Fibroblast of skin of left biceps (primary cell): ENCODE measurements at places on chromosomes 7 and 10.

DNA sequence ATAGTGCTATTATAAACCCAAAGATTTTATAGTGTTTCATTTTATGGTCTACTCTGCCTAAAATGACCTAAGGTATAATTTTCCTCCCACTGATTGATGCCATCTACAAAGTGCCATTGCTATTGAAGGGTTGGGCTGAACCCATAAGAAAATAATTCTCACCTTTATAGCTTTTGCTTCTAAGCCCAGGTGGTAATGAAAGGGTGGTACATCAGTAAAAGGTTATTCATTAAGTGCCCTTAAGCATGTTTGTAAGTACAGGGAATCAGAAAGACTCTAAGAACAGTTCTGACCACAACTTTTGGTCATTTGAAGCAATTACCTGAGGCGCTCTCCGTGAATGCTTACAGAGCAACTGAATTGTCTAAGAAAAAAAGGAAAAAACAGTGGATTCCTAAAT lies 1247.3 kb downstream of the NXPH1 start:
- DNase-seq: no peak

DNA sequence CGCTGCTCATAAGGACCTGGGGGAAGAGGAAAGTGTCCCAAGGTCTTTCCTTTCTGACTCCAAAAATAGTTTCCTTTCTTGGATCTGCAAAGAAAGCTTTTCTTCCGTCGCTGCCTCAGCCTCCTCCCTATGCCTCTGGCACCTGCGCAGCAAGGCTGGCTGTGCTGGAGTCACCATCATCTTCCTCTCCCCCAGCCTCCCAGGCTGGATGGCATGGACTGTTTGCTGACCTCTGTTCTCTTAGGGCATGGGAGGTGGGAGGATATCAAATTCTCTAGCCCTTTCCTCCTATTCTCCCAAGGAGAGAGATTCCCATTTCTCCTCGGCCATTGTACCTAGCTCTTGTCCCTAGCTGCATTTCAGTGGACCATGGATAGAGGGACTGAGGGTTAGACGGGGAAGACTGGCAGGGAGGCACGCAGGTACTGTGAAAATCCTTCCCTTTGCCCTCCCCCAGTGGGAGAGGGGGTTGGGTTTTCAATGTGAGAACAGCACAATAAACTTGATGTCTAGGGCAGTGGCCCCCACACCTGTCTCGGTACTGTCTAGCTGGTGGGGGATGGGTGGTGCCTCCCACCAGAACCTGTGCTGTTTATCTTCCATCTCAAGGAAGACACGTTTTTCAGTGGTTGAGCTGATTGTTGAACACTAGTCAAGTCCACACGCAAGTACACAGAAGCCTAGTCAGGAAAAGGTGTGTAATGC lies 2.6 kb downstream of the PPP1R35 start:
- no peak for DNase-seq

GRCh38 chr10:67819768-67820204 lies 18.2 kb downstream of the DNAJC12 start:
- DNase-seq: no peak

DNA sequence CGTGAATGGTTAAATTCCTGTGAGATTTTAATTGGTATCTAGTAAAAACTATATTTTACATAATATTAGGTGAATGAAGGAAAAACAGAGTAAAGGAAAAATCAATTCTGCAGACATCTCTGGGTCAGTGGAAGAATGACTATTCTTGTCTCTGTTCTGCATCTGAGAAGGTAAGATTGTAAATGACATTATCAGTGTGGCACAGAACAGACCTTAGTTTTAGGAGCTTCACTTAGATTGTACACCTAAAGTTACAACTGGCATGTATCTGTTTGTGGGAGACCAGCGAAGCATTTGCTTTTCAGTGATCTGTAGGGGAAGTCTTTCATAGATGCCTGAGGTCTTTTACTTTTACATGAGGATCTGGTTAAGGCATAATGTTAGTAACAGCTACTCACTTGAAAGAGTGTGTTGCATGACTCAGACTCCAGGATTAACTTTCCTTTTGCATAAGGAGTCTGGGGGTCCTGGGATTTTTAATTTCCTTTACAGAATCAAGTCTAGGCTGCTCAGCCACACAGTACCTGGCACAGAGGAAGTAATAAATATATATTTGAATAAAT lies 56.2 kb downstream of the JMJD1C start:
- DNase-seq: no peak

DNA sequence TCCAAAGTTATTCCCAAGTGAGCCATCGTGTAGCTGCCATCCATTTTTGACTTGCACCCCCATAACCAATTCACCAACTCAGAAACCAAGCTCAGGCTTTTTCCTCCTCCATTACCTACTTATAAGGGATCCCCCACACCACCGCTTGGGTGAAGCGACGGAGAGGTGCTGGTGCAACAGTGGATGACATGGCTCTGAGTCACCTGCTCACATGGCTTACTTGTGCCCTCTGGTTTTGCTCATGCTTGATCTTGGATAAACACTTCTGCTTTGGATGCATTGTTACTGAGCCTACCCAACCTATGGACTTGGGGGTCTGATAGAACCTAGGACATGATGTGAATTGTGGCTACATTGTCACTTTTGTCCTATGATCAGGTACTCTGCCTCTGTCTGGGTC lies 12.0 kb upstream of the AKR1B1 start:
- DNase-seq: no peak

DNA sequence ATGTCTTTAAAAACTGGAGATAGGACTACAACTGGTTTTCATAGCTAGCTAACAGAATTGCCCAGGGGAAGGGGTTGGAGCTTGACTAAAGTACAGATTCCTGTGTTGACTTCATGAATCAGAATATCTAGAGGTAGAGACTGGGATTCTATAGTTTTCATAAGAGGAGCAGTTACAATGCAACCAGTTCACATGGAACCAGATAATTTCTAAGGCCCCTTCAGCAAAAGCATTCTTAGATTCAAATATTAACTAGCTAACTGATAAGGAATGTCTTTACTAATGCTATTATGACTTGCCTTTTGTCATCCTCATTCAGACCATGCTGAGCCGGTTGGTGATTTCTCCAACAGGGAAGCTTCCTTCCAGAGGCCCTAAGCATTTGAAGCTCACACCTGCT lies 5.7 kb downstream of the WEE2 start:
- DNase-seq: no peak

DNA sequence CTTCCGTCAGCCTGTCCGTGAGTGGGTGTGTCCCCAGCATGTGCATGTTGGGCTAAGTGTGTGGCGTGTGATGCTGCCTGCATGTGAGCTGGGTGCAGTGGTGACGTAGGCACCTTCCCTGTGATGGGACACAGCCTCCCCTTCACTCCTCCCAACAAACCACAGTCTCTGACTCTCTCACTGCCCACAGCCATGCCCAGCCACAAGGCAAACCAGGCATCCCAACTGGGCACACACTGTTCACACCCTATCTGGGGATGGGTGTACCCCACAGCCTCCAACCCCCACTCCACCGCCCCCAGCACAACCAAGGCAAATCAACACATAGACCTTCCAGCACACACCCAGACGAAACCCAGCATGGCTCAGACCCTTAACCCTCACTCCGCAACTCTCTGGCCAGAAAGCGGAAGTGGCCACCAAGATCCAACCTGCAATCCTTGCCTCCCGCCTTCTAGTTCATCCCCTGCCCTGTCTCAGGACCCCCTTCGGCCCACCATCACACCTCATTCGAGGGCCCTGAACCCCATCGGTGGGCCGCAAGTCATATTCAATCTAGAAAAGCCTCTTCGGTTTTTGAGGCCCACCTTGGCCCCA lies 10.4 kb downstream of the PSD start:
- no peak for DNase-seq

DNA sequence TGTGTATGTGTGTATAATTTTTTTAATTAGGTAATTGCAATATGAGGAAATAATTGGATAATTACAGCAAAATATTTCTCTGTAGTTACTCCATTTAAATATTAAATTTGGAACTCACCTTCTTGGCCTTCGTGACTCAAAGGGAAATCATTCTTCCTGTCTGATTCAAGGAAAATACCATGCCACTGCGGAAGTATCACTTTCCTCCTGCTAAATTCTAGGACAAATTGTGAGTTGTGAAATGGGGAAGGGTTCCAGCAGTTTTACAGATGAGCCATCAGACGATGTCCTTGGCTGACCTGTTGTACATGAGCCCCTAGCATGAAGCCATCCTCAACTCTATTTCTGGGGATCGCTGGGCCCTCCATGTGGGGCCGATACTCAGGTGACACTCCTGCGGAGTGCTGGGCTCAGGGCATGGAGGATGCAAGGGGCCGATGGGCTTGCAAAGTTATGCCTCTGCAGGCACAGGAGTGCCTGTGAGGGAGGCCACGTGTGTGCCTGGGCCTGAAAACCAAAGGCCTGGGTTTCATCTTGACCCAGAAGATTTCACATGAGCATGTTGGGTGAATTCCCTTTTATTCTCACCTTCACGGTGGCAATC lies 179.6 kb upstream of the TCERG1L start:
- no peak for DNase-seq

DNA sequence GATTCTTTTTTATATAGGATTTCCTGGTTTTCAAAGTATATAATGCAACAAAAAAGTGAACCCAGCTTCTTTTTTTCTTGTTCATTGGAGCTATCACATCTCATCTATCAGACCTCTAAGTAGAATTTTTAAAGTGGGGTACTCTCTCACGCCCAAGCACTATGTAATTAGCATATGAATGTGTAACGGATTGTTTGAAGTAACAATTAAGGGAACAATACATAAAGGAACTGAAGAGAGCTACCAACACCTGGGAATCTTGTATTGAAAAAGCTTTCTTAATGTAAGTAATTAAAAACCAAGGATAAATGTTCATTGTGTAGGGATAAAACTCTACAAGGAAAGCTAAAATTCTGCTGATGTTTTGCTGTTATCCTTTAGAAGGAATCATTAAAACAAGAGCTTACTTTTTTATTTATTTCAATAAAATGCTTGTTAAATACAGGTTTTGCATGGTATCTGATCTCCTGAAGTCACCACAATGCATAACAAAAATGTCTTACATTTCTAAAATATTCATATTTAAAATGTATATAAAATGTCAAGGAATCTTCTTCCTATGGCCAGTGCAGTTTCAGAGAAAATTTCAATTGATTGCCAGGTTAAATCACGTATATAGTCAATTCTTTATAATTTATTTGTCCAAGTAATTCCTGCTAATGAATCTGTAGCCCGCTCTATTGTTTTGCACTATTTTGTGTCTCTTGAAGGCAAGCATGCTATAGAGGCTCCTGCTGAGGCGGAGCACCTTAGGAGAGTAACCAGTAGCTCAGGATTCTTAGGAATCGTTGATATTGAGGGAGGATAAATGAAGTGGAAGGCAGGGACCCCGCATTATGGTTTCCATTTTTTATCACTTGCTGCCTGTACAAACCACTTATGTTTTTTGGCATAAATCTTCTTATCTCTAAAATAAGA lies 51.6 kb downstream of the PTPRZ1 start:
- no peak for DNase-seq

DNA sequence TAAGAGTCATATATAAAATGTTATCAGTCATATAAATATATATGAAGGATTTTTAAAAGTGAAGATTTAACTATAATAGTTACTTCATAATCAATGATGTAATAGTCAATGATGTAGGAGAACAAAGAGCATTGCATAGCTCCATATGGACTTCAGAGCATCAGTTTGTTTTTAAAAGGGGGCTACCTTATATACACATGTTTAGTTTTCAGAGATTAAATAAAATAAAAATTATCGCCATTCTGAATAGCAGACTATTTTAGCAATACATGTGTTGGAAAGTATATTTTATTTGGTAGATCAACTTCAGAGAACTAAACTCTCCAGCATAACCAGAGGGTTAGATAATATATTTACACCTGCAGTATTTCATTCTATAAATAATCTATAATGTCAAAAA lies 29.1 kb upstream of the EPC1 start:
- no peak for DNase-seq

DNA sequence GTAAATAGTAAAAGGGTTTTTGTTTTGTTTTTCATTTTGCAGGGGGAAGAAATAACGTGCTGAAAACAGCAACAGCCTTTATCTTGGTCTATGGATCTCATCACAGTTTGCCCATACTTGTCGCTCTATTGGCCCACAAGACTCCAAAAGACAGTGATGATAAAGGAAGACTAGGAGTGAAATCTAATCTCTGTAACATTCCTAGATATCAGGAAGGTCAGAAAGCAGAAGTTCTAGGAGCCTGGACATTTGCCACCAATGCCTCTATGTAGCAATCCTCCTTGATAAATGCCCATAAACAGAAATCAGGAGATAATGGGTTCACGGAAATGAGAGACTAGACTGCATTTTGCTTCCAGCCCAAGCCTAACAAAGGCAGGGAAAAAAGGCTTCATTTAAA lies 8.9 kb downstream of the CUBN start:
- no peak for DNase-seq

DNA sequence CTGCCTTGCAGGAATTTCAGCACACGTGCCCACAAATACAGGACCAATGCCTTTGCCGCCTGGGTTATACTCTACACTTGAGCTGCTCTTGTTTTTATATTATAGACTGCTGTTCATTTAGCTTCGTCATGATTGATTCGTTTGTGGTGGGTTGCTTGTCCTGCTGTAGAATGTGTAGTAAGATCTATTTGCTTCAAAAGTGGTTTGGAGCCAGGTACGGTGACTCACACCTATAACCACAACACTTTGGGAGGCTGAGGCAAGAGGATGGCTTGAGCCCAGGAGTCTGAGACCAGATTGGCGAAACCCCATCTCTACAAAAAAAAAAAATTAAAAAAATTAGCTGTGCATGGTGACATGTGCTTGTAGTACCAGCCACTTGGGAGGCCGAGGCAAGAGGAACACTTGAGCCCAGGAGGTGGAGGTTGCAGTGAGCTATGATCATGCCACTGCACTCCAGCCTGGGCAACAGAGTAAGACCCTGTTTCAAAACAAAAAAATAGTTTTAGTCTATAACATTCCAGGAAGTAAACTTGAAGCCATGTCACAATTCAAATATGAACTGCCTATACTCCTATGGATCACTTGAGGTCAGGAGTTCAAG lies 9.0 kb upstream of the RHBDD2 start:
- DNase-seq: no peak

DNA sequence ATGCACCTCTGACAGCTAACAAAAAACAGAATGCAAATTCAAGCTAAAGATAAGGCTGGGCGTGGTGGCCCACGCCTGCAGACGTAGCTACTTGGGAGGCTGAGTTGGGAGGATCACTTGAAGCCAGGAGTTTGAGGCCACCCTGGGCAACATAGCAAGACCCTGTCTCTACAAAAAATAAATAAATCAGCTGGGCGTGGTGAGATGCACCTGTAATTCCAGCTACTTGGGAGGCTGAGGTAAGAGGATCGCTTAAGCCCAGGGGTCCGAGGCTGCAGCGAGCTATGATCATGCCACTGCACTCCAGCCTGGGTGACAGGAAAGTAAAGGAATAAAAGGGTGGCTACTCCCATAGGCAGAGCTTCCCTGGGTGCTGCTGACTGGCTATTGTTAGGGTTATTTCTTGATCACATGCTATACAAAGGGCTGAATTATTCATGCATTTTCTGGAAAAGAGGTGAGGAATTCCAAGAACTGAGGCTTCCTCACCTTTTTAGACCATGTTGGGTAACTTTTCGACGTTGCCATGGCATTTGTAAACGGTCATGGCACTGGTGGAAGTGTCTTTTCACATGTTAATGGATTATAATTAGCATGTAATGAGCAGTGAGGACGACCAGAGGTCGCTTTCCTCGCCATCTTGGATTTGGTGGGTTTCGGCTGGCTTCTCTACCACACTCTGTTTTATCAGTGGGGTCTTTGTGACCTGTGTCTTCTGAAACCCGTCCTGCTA lies 6.9 kb upstream of the PSMG3 start:
- DNase-seq: no peak
